ENCODE measurements at places on chromosomes 1 and 21.
A peak's percentile ranks its signal among the peaks of the same experiment; 100 is the strongest.

DNA sequence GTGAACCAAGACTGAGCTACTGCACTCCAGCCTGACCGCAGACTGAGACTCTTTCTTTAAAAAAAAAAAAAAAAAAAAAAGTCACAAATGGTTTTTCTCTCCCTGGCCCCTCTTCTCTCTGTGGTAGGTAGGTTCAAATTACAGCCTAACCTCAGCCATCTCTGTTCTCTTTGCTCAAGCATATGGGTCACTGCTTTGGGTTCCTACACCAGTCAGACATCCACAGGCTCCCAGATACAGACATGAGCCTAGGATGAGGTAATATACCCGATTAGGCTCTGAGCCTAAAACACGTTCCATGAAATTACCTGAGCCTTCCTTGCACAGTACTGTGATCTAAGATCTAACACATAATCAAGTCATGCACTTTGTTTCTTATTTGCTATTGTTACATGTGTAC lies 90.5 kb upstream of the JAK1 start:
- no peak for DNase-seq

- DNase-seq = no peak
Measured at GRCh38 chr1:31880957-31881687, 57.0 kb downstream of the PTP4A2 start.

DNA sequence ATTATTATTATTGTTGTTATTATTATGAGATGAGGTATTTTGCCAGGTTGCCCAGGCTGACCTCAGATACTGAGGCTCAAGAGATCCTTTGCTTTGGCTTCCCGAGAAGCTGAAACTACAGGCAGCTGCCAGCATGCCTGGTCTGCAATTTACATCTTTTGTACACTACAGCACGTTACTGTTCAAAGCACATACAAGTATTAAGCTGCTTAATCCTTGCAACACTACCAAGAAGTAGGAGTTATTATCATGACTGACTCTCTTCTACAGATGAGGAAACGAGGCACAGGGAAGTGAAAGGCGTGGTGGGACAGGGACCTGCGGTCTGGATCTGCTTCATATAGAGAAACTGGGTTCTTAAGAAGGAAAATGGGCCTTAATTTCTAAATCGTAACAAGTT lies 11.6 kb downstream of the ERG start:
- no peak for DNase-seq

- no peak for DNase-seq
Measured at GRCh38 chr1:1109743-1110142, 6.1 kb downstream of the C1orf159 start.

- peak; percentile 4 for DNase-seq
Measured at GRCh38 chr1:44408212-44408582, 3.1 kb downstream of the RNF220 start.

- no peak for DNase-seq
Measured at GRCh38 chr1:164801791-164802502, 243.0 kb downstream of the PBX1 start.

- DNase-seq = no peak
Measured at GRCh38 chr1:153563991-153564390, 1.7 kb downstream of the S100A2 start.

- no peak for DNase-seq
Measured at GRCh38 chr1:199177241-199177640, 538.4 kb downstream of the PTPRC start.

- peak; percentile 81 for DNase-seq
Measured at GRCh38 chr1:109201123-109201703, 12.5 kb upstream of the SARS1 start.

DNA sequence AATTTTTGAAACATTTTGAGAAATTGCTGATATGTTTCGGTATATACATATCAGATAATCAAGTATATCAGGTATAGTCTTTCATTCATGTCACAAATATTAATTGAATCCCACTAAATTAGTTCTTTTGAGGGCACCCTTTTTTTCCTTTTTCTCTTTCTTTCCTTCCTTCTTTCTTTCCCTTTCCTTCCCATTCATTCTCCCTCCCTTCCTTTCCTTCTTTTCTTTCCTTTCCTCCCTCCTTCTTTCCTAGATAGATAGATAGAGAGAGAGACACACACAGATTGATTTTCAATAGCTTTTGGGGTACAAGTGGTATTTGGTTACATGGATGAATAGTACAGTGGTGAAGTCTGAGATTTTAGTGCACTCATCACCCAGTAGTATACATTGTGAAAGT lies 5.7 kb downstream of the NSL1 start:
- no peak for DNase-seq

DNA sequence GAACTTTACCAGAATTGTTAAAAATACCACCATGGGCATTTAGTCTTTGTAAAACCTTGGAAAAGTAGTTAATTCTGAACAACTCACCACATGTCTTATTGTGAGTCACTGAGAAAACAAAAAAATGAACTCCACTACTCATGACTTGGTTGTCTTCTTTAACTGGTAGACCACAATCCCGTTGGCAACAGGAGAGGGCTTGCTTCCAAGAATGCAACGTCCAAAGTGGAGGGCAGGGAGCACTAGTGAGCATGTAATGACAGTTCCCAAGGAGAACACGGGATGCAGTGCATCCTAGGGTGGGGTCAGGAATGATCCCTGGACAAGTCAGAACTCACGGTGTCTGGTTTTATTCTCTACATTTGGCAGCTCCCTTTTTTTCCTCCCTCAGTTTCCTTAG lies 15.2 kb upstream of the HMCN1 start:
- DNase-seq = no peak

DNA sequence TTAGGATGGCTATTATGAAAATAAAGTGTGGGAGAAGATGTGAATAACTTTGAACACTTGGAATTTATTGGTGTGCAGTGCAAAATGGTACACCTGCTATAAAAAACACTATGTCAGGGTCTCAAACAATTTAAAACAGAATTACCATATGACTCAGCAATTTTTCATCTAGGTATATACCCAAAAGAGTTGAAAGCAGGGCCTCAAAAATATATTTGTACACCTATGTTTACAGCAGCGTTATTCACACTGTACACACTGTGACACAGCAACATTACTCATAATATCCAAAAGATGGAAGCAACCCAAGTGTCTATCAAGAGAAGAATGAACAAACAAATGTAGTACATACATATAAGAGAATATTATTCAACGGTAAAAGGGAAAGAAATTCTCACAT lies 75.8 kb downstream of the SPATA6 start:
- no peak for DNase-seq

DNA sequence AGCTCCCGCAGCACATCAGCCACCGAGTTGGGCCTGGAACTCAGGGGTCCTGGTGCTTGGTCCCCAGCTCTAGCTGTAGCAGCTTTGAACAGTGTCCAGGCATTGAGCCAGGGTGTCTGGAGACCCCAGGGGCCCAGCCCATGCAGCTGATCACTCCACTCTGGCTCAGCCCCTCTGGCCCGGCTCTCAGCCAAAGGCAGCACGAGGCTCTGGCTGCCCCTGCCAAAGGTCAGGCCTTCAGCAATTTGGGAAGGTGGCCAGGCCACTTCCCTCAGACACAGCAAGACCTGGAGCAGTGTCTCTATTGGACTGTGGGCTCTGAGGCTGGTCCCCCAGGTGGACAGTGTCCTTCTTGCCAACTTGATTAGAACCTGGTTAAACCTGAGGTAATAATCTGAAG lies 34.4 kb upstream of the RNF19B start:
- no peak for DNase-seq

DNA sequence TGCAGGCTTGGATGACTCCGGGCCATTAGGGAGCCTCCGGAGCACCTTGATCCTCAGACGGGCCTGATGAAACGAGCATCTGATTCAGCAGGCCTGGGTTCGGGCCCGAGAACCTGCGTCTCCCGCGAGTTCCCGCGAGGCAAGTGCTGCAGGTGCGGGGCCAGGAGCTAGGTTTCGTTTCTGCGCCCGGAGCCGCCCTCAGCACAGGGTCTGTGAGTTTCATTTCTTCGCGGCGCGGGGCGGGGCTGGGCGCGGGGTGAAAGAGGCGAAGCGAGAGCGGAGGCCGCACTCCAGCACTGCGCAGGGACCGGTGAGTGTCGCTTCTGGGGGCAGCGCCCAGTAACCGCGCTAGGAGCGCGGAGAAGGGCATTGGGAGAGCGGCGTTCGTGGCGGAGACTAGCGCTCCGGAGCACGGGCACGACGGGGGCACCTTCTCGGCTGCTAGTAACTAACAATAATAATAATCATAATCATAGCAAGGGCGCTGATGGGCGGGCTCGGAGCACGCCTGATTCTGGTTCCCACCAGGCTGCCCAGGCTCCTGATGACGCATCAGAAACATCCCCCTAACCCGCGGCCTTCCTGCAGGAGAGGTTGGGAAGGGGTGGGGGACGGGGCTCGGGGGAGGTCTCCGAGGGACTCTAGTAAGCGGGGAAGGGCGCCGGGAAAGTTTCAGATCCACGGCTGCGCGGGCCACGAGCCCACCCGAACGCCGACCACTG lies at the start of gene MX1:
MX1 (plus strand) TSS at position 286 of the 722 bp plus-strand sequence. CDS start 5,832 bp downstream, outside the sequence.
- DNase-seq = peak; percentile 82

DNA sequence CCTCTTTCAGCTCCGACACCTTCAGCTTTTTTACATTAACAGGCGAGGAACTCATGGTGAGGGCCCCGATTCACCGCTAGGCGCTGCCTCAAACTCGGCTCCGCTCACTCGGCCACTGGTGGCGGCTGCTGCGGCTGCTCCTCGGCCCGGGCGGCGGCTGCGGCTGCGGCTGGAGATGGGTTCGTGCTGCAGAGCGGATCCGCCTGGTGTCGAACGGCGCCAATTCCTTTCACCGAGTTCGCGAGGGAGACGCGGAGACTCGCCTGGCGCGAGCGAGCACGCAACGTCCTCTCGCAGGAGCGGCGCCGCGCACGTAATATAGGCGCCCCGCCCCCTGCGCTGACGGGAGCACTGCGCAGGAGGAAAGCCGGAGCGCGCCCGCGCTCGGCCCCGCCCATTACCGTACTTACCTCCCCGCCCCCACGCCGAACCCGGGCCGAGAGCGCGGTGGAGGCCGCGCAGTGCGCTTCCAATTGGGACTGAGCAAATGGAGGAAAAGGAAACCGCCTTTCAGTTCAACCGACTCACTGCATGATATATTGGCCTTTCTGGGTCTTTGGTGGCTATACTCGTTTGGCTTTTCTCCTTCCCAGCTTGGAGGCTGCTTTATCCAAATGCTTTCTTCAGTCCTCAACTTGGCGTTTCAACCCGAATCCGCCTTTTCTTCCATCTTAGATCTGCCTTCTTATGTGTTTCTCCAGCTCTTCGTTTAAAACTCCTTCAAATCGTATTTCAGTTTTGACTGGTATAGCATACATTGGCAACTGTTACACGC lies at the start of gene HNRNPU:
HNRNPU (minus strand) TSS at position 291 of the 775 bp plus-strand sequence; CDS start at position 55, 236 bp downstream.
- DNase-seq = peak; percentile 94

DNA sequence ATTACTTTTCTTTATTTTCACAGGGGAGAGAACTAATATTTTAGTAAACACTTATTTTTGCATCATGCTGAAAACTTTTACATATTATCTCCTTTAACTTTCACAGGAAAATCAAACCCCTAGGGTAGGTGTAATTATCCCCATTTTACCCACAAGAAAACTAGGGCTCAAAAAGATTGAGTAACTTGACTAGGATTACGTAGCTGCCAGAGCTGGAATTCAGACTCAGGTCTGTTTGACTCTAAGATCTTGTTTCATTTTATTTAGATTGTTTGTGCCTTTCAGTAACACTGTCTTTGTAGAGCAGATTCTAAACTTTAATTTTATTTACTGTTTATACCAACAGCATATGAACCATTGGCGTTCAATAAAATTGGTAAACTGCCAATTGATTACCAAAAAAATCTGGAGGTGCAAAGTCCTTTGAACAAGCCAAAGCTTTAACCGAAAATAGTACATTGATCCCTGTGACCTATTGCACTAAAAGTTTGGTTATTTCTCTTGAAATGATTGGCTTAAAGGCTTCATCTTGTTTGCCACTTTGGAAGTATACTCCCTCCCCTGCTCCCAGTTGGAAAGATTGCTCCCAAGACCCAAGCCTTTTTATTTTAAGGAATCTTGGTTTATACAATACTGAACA lies 71.0 kb upstream of the WDR26 start:
- DNase-seq = no peak

DNA sequence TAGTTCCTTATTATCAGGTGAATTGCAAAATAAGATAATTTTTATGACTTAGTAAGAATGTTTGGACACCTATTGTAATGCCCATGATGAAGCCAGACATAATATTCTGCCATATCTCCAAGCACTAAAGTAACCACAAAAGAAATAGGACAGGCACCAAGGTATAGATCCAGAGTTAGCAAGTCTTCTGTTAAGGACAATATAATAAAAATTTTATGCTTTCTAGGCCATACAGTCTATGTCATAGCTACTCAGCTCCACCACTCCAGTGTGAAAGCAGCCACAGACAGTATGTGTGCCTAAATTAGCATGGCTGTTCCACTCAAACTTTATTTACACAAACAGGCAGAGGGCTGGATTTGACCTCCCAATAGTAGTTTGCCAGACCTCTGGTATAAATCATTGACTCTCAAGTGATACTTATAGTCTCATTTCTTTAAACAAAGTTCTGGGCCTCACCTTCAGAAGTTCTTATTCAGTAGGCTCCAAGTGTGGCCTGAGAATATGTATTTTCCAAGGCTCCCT lies 88.3 kb downstream of the SCMH1 start:
- no peak for DNase-seq

DNA sequence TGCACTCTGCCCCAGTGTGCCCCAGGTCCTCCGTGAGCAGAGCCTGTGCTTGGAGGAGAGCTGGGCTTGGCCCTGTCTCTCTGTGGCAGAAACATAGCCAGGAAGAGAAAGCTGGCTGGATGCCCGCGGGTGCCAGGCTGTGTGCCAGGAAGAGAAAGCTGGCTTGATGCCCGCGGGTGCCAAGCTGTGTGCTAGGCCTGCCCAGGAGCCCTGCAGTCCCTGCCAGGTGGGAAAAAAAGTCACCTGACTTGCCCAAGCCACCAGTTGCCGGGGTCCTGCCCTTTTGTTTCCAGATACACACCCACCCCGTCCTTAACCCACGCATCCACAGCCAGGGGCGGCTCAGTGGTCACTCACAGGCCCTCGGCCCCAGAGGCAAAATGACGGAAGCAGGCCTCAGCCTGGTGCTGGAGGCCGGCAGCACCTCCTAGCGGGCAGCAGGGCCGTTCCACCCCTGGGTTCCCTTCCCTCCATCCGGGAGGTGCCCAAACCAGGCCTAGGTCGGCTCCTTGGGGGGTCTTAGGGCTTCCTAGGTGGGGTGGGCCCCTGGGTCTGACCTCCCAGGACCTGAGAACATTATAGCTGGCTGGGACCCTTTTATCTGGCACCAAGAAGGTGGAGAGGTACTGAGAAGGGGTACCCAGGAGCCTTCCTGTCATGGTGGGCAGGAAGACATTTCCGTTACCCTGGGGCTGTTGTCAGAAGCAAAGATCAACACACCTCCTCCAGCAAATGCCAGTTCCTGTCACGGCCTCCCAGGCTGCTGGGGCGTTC lies 9.1 kb downstream of the ITGB2 start:
- DNase-seq = peak; percentile 72

DNA sequence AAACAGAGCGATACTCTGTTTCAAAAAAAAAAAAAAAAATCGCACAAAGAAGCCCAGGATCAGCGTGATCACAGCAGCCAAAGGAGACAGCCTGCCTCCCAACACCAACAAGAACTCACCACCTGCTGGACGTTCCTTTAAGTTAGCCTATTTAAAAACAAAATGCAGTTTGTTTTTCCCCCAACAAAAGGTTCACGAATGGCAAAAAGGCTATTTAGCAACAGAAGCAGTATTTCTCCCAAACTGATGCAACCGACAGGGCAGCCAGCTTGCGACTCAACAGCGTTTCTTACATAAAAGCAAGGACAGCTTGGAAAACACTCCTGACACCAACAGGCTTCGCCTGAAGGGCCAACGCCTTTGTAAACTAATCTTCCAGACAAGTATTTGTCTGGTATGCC lies 6.8 kb downstream of the SSU72 start:
- DNase-seq = no peak

Measured in activated CD4-positive, alpha-beta T cell treated with anti-CD3 and anti-CD28 coated beads, Interleukin-2, amount 50 U/mL, for 48 hours (primary cell).